ENCODE measurements at places on chromosomes 1 and 21.

DNA sequence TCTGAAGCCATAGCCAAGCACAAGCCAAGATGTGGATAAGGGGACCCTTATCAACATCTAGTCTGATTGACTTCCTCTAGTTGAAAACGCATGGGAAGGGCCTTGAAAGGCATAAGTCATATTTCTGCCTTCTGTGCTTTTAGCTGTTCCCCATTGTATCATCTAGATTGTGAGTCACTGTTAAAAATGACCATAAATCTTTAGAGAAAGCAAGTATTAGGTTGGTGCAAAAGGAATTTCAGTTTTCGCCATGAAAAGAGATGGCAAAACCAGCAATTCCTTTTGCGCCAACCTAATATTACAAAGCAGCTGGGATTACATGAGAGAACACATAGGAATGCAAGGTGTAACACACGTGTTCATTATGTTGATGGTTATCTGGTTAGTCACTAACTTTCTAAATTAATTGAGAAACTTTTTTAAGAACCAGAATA is 63.6 kb downstream of the CLIC6 start:
- no peak for DNase-seq

DNA sequence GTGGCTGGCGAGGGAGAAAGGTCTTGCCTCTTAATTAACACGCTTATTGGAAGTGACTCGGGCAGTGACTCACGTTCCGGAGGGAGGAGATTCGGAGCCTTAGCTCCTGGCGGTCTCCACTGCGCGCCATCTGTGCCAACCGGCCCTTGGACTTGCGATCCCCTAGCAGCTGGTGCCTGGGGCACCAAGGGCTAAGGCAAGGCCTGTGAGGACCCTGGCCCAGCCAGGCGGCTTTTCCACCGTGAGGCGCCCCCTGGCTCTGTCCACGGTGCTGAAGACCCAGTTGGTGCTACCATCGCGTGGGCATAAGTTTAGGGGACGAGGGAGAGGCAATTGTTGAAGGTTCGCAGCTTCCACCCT is 1.3 kb upstream of the SYT6 start:
- DNase-seq, result peak; percentile 19

DNA sequence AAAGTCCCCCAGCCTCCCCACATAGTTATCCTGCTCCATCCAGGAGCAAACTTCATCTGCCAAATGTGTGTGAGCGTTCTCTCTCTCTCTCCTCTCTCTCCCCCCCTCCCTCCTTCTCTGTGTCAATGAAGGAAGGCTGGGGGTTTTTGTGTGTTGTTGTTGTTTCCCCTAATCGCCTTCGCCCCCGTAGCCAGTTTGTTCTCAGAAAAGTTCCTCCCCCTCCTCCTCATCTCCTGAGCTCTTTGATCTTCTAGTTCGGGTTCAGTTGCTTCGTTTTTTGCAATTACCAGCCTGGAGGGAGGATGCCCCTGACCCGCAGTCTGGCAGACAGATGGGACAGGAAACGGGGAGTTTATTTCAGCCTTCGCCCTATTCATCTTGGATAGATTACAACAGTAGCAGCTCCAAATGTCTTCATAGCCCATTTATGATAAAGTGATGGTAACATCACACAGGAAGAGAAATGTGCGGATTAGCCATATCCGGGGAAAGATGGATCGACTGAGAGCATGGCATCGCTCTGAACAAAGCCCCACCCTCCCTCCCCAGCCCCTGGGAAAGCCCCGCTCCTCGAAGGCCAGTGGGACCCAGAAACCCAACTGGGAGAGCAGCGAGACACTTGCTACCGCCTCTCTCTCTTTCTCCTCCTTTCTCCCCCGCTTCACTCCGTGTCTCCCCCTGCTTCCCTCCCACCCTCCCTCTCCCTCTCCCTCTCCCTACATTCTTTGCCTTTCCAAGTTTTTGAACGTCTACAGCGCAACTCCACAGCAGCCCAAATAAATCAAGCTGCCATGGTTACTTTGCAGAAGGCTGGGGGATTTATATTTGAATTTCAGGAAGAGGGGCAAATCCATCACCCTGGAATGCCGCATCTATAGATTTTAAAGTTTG is 139.7 kb upstream of the ARHGEF16 start:
- DNase-seq, result no peak

GRCh38 chr1:17633654-17634053 is 94.2 kb downstream of the ARHGEF10L start:
- no peak for DNase-seq

DNA sequence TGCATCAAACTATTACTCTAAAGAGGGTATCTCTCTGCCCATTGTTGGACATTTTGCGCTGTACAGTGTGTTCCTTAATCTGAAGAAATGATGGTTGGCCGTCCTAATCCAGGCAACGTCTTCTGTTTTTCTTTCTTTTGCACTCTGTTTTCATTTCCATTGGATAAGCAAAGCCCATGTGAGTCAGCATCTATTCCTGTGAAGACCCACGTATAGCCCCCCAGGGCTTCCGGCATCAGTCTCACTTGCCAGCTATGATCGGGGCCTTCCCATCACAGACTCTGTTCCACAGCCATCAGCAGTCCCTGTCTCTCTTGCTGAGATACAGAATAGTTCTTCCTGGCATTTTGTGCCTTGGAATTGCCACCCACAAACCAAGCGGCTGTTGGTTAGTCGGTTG is 29.2 kb upstream of the BRDT start:
- no peak for DNase-seq

DNA sequence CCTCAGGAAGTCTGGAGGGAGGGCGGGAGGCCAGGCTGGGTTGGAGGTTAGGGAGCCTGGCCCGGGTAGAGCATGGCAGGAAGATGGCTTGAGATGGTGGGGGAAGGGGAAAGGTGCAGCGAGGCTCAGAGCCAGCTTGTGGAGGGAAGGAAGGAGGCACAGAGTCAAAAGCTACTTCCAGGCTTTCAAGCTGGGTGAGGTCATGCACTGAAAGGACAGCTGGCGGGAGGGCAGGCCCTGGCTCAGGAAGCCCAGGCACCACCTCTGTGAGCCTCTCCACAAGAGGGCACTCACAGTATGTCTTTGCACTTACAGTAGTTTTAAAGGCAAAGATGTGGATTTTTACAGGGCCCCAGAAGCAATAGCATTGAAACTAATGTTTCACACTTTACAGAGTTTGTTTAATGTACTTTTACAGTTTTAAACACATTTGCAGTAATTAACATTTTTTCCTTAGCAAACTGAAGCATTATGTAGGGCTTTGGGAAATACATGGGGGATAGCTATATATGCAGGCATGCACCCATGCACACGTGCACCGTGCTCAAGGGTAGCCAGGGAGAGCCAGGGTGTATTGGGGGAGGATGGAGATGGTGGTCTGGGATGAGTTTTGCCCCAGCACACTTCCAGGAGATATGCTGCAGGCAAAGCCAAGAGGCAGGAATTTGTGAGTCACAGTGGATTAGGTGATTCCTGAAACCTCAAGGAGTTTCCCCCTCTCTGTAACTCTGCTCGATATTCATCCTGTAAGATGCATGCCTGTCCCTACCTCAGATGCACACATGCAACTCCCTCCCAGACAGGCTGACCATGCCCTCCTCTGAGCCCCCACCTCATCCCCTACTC is 6.1 kb upstream of the ADAM15 start:
- peak; percentile 80 for DNase-seq

GRCh38 chr1:89590341-89591080 is 42.4 kb upstream of the LRRC8C start:
- no peak for DNase-seq

DNA sequence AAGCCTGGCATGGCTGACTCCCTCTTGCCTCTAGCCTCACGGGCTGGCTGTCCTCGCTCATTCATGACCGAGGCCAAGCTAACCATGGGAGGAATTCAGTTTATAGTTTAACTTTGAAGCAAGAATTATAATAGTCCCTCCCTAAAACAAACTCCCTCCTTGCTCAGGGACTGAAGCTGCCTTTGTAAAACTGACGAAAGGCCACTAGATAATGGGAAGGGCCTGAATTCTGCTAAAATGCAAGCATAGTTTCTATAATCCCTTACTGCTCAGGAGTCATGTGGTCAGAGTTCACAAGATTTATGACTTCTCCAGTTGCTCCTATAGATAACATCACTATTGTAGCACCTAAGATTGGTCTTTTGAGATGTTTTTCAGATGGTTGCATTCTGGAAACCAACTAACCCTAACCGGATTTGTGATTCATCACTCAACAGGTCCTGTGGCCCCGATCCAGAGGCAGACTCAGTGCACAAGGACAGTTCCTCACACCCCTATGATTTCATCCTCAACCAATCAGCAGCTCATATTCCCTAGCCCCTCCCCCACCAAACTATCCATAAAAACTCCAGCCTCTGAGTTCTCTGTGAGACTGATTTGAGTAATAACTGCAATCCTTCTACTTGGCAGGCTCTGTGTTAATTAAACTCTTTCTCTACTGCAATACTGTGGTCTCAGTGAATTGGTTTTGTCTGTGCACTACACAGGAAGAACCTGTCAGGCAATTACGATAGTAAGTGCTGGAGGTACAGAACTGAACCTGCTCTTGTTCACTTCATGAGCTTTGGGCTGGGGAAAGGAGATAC is 26.4 kb downstream of the HHIPL2 start:
- no peak for DNase-seq

DNA sequence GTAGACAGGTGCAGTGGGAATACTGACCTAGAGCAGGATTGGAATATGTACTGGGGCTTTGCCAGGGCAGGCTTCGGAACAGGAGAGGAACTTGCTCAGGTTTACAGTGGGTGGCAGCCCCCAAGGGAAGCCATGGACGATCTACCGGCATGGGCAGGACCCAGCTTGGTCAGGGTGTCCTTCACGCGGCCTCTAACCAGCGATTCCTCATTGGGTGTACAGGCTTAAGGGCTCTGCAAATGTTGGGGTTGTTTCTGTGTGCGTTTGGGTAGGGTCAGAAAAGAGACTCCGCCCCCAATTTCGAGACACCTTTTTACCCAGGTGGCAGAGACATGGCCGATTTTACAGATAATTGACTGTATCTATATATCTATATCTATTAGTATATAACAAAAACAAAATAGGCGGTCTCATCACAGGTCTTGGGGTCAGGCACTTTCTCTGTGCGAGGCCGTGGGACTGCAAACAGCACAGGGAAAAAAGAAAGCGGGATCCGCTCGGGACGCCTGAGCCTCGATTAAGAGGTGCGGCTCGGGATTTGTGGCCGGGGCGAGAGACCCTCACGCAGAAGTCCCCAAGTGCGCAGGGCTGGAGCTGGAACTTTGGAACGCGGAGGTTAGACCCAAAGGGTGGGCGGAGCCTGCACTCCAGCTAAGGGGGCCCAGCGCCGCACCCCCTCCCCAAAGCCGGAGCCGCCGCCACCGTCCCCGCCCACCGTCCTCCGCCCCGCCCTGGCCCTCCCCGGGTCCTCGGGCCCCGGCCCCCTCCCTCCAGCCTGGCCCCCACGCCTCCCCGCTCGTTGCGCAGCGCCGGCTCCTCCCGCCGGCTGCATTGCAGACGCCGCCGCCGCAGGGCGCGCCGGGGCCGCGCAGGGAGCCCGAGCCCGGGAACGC is 67.5 kb upstream of the VAMP3 start:
- peak; percentile 40 for DNase-seq

DNA sequence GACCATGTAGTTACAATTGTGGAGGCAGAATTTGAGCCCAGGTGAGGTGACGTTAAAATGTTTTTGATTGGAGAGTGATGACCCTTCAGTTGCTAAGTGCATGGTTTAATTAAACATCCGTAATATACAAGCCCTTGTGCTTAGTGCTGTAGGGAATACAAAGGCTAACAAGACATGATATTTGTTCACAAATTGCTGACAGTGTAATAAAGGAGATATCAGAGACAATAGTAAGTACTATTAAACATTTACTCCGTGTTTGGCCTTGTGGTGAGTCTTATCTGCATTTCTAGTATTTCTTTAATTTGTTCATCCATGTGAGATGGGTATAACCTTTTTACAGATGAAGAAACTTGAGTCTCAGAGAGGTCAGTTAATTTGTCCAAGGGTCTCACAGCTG is 37.9 kb downstream of the RLF start:
- no peak for DNase-seq

GRCh38 chr1:154170547-154171222 is 15.8 kb upstream of the NUP210L start:
- no peak for DNase-seq

DNA sequence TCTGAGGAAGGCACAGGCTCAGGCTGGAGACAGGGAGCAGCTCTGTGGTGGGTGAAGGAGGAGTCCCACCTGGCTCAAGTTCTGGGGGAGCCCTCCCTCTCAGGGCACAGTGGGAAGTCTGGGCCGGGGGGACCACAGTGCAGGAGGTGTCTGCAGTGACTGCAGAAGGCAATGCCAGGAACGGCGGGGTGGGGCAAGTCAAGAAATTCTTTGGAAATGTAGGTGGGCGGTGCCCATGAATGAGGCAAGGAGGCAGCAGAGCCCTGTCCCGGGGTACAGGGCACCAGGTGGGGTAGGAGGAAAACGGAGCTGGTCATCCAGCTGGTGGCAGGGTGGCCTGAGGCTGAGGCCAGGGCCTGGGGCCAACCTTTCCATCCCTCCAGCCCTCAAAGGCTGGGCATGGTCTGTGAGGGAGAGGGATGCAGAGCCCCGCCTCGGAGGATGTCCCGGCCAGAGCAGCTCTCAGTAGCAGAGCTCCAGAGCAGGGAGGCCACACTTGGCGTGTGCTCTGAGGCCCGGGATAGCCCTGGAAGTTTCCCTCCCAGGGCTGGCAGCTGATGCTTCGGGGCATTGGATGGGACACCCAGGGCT is 4.7 kb downstream of the TFF3 start:
- no peak for DNase-seq

DNA sequence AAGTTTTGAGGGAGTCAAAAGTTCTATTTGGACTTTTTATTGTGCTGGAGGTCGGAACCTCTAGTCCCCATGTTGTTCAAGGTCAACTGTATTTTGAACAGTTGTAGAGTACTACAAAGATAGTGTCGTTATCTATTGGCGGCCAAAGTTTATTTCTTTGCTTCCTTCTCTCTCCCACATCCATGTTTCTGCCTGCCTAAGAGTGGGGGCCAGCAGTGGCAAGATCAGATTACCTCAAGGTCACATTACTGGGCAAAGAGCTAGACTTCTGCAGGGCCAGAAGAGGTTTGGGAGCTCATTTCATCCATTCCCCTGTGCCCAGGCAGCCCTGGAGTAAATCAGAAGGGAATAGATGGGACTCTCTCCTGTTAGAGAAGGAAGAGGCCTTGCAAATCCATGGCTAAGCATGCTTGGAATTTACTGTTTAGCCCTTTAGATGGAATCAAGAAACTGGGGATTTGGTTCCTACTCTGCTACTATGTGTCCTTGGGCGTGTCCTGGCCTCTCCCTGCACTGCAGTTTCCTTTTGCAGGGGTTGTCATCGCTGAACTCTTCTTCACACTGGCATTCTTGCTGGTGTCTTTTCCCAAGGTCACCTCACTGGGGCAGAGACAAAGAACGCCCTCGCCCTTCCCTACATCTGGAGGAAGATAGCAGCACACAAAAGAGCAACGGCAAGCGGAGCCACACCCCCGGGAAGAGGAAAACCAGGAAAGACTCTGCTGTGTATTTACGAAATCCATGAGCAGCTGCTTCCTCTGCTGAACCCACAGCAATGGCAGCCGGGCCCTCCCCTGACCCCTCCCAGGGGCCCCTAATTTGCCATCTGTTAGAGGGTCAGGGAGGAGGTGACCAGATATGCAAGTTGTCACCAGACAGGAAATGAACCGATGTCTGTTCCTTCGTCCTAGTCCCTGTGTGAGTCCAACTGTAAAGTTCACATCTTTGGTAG is 73.3 kb downstream of the PLPP3 start:
- peak; percentile 42 for DNase-seq
